ENCODE measurements at places on chromosomes 6 and 20.
A peak's percentile ranks its signal among the peaks of the same experiment; 100 is the strongest.

DNA sequence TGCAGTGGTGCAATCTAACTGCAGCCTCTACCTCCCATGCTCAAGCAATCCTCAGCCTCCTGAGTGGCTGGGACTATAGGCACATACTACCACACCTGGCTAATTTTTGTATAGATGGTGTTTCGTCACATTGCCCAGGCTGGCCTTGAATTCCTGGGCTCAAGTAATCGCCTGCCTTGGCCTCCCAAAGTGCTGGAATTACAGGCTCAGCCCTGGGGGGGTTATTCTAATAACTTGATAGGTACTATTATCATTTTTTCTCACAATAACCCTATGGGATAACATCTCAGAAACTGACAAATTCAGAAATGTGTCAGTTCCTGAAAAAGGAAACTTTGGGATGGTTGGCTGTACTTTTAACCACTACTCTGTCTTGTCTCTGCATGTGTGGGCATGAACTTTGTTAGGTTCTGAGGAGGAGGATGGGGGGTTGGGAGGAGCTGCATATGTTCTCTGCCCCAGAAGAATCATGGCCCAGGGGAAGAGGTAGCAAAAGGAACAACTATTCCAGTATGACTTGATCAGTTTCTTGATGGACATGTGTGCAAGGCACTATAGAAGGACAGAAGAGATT is 169.9 kb downstream of the CARMIL1 start:
- H3K4me3 ChIP-seq: no peak overlapping the region
- H3K36me3 ChIP-seq: no peaks in the 10 kb centered on the region
- H3K27me3 ChIP-seq: no peaks in the 10 kb centered on the region

GRCh38 chr6:43706788-43707187 is 19.2 kb upstream of the MRPS18A start:
- H3K27ac ChIP-seq: no peak overlapping the region
- H3K36me3 ChIP-seq: no peaks in the 10 kb centered on the region
- no peak for DNase-seq
- H3K4me3 ChIP-seq: no peak overlapping the region

DNA sequence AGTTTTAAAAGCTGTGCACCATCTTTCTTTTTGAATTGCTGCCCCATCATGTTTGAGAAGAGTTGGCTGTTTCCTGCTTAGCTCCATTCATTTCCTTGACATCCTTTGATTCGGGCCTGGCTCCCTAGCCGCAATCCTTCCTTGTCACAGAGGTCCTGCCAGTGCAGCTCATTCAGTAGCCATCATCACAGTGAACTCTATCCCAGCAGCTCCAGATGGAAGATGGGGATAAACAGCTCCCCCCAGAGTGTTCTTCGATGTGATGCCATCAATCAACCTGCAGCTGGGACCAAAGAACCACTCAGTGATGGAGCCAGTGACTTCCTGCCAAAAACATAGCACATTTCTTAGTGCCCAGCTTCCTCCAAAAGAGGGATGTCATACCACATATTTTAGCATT is 158.8 kb downstream of the FRK start:
- H3K27ac ChIP-seq: no peak overlapping the region
- no peak overlapping the region for H3K4me3 ChIP-seq
- no peaks in the 10 kb centered on the region for H3K36me3 ChIP-seq
- no peak for DNase-seq

- H3K27ac ChIP-seq: peak overlapping the region; percentile 29
- peaks cover 47% of the 10 kb centered on the region for H3K4me1 ChIP-seq
- H3K4me3 ChIP-seq: peak overlapping the region; percentile 23
- no peaks in the 10 kb centered on the region for H3K36me3 ChIP-seq
These were observed 21.5 kb downstream of the OR2B2 start for GRCh38 chr6:27890445-27891319.

DNA sequence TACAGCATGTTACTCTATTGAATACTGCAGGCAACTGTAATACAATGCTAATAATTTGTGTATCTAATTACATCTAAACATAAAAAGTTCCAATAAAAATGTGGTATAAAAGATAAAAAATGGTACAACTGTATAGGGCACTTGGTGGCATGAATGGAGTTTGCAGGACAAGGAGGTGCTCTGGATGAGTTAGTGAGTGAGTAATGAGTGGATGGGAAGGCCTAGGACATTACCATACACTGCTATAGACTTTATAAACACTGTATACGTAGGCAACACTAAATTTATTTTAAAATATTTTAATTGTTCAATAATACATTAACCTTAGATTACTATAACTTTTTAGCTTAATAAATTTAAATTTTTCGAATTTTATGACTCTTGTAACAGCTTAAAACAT is 579.6 kb upstream of the MAN1A1 start:
- no peaks in the 10 kb centered on the region for H3K27me3 ChIP-seq
- no peak overlapping the region for H3K4me3 ChIP-seq
- DNase-seq: no peak

GRCh38 chr6:31497531-31498476 is at the start of gene MICB:
Gene MICB, plus strand, starts transcription at chr6:31498145. Its CDS starts 49 bp downstream, at chr6:31498194.
- H3K27me3 ChIP-seq: no peaks in the 10 kb centered on the region
- H3K27ac ChIP-seq: peak within 1 kb of the TSS; percentile 78
- peaks cover 37% of the 10 kb centered on the region for H3K4me1 ChIP-seq
- H3K4me3 ChIP-seq: peak within 1 kb of the TSS; percentile 73
- H3K36me3 ChIP-seq: no peaks in the 10 kb centered on the region

GRCh38 chr6:159308198-159308597 is 139.0 kb downstream of the FNDC1 start:
- no peak for DNase-seq
- no peak overlapping the region for H3K4me3 ChIP-seq
- no peak overlapping the region for H3K27ac ChIP-seq
- no peaks in the 10 kb centered on the region for H3K36me3 ChIP-seq
- H3K27me3 ChIP-seq: no peaks in the 10 kb centered on the region

Data from natural killer cell (primary cell).